ENCODE measurements at places on chromosomes 6 and 20. TPM values are rescaled to one million over a fixed set of nuclear protein-coding genes. Genes with fewer than 3 reads are reported as not detected.
A peak's percentile ranks its signal among the peaks of the same experiment; 100 is the strongest.

DNA sequence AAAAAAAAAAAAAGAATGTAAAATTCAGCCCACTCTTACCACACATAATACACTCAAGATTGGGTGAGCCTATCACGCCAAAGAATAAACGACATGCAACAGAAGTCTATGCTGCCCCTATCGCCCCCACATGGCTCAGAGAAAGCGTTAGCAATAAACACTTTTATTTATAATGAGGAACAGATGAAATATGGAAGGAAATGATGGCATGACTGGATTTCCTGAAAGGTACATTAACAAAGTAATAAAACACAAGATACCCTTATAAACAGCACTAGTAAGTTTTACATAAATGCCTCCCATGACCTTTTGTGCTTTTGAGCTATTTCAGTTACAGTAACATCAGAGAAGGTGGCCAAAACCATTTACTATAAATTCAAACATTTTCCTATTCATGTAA, 71.4 kb upstream of the SCAF8 start:
- no peaks in the 10 kb centered on the region for H3K4me1 ChIP-seq
- H3K27me3 ChIP-seq: no peaks in the 10 kb centered on the region
- no peak overlapping the region for H3K27ac ChIP-seq
- H3K4me3 ChIP-seq: no peak overlapping the region
- no peaks in the 10 kb centered on the region for H3K36me3 ChIP-seq

DNA sequence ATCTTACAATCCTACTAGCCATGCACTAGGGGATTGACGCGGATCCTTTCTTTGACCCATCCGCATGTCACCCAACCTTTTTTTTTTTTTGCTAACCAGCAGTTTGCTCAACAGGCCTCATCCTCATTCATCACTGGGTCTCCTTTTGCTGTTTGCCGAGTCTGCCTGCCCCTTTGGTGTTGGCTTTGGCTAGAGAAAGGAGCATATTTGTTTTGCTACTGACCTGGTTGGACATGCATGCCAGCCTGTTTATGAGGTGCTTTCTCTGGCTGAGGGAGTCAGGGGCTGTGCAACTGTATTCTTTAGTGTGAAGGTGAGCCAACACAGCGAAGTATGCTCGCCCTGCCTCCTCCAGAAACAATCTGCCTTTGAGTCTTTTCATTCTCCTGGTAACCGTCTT, 40.2 kb downstream of the E2F3 start:
- no peak for DNase-seq
- no peaks in the 10 kb centered on the region for H3K4me1 ChIP-seq
- H3K27me3 ChIP-seq: no peaks in the 10 kb centered on the region
- H3K27ac ChIP-seq: no peak overlapping the region
- no peaks in the 10 kb centered on the region for H3K36me3 ChIP-seq
- no peak overlapping the region for H3K4me3 ChIP-seq

GRCh38 chr6:139977887-139978332, 603.5 kb upstream of the CITED2 start:
- H3K27ac ChIP-seq: peak overlapping the region; percentile 46
- peaks cover 14% of the 10 kb centered on the region for H3K4me1 ChIP-seq
- no peaks in the 10 kb centered on the region for H3K36me3 ChIP-seq

- H3K36me3 ChIP-seq: no peaks in the 10 kb centered on the region
- H3K4me3 ChIP-seq: no peak overlapping the region
- no peak for DNase-seq
- no peaks in the 10 kb centered on the region for H3K4me1 ChIP-seq
Observed at GRCh38 chr6:76574746-76575145, 502.3 kb upstream of the IMPG1 start.

Gene TMEM244
- not detected for total RNA-seq

DNA sequence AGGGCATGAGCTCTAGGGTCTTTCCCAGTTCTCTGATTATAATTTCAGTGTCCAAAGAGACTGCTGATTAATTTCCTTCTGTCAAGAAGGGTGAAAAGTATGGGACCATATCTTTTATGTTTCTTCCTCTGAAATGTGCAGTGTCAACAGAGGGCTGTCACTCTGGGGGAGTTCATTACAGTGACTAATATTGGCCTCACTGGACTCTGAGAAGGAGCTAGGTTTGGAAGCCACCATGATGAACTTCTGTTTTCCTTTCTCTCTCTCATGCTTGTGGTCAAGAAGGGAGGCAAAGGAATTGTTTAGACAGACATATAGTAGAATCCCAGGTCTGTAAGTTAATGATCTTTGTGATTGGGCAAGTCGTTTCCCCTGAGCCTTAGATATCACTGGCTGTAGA, 41.8 kb upstream of the BMP6 start:
- H3K4me3 ChIP-seq: no peak overlapping the region
- H3K36me3 ChIP-seq: no peaks in the 10 kb centered on the region
- no peaks in the 10 kb centered on the region for H3K4me1 ChIP-seq
- no peak for DNase-seq
- H3K27ac ChIP-seq: no peak overlapping the region

Gene CAGE1
- total RNA-seq: not detected

- H3K4me3 ChIP-seq: no peak overlapping the region
- no peaks in the 10 kb centered on the region for H3K4me1 ChIP-seq
- no peaks in the 10 kb centered on the region for H3K27me3 ChIP-seq
- no peak overlapping the region for H3K27ac ChIP-seq
- no peak for DNase-seq
Observed at GRCh38 chr6:88135578-88136114, 30.5 kb downstream of the CNR1 start.

GRCh38 chr6:35596448-35597442, 84.0 kb upstream of the TULP1 start:
- H3K36me3 ChIP-seq: no peaks in the 10 kb centered on the region
- no peak for DNase-seq
- H3K4me1 ChIP-seq: peaks cover 23% of the 10 kb centered on the region
- peak overlapping the region; percentile 30 for H3K27ac ChIP-seq

DNA sequence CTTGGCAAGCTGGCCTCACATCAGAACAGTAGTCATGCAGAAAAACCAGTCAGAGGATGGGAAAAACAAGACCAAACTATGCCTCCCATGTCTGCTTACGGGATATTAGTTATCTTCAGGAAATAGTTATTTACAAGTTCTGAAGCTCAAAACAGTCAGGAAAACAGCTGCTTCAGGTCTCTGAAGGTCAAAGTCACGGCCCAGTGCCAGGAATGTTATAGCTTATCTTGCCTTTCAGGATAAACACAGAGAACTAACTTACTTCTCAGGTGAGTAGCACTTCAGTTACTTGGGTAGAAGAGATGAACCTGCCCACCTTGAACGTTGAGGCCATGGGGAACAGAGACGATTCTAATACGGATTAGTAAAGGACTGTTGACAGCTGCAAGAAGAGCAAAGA, 310.7 kb downstream of the KIF16B start:
- no peaks in the 10 kb centered on the region for H3K36me3 ChIP-seq
- H3K4me3 ChIP-seq: no peak overlapping the region
- H3K4me1 ChIP-seq: no peaks in the 10 kb centered on the region

Gene CALHM5
- not detected for total RNA-seq

- H3K4me3 ChIP-seq: no peak overlapping the region
- H3K27me3 ChIP-seq: peaks cover 2% of the 10 kb centered on the region
- no peak for DNase-seq
- H3K36me3 ChIP-seq: no peaks in the 10 kb centered on the region
- no peaks in the 10 kb centered on the region for H3K4me1 ChIP-seq
- no peak overlapping the region for H3K27ac ChIP-seq
Observed at GRCh38 chr6:6201200-6201599, 119.3 kb downstream of the F13A1 start.

DNA sequence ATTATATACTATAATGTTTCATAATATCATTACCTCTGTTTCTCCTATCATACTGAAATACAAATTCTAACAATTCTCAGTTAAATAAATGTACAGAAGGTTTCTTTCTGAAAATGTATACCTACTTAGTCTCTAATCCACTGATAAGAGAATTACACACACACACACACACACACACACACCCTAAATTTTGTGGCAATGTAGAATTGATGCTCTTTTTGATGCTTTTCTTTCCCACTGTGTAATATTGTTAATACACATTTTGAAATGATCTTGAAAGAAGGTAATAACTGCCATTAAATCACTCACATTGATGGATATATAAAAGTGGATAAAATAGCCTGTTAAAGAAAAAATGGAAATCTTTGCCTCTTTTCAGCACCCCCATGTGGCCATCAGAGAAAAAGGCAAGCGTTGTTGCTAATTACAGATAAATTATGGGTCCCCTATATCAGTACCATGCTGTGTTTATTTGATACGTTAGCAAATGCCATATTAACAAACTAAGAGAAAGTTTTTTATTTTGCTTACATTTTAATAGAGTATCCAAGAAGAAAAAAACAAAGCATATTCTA, 76.6 kb upstream of the VGLL2 start:
- DNase-seq: no peak
- H3K4me1 ChIP-seq: no peaks in the 10 kb centered on the region
